ENCODE measurements at places on chromosomes 3 and 15.

GRCh38 chr3:153290268-153291015 is 128.4 kb downstream of the RAP2B start:
- DNase-seq = no peak

GRCh38 chr3:79264892-79265291 is 502.9 kb downstream of the ROBO1 start:
- DNase-seq = no peak

GRCh38 chr3:122598556-122598955 is 21.1 kb downstream of the PARP15 start:
- no peak for DNase-seq

DNA sequence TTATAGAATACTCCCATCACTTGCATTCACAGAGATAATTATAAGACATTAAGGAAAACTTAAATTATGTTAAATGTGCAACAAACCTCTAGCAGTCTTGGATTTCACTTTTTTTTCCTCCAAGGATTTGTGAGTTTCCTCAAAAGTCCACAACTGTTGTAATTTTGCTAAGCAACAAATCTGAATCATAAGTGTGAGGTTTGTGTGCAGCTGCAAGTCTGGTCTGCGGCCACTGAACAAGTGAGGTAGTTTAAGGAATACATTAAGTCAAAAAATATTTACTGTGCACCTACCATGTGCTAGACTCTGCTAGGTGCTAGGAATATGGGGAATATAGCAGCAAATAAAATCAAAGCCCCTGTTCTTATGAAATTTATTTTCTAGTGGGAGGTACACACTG is 70.2 kb downstream of the LRRC28 start:
- no peak for DNase-seq

All from NCI-H2107 (cell line).